ENCODE measurements at places on chromosomes 7 and 10.
A peak's percentile ranks its signal among the peaks of the same experiment; 100 is the strongest.

DNA sequence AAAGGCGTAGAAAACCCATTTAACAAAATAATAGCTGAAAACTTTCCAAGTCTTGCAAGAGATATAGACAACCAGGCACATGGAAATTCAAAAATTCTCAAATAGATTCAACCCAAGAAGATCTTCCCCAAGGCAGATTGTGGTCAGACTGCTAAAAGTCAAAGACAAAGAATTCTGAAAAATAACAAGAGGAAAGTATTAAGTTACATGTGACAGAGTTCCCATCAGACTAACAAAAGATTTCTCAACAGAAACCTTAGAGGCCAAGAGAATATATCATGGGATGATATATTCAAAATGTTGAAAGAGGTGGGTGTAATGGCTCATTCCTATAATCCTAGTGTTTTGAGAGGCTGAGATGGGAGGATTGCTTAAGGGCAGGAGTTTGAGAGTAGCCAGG is 59.8 kb downstream of the TMEM178B start:
- no peak for DNase-seq

DNA sequence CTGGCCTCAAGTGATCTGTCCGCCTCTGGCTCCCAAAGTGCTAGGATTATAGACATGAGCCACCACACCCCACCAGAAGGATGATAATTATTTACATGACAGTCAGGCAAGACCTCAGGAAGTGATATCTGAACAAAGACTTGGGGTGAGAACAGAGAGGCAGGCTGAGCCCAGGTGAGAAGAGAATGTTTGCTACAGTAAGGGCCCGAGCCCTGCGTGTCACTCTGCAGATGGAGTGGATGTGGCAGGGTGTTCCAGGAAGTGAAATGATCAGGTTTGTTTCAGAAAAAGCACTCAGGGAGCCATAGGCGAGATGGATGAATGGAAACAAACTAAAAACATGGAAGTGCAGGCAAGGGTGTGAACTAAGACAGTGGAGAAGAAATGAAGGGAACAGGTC is 22.2 kb downstream of the SFMBT2 start:
- no peak for DNase-seq

DNA sequence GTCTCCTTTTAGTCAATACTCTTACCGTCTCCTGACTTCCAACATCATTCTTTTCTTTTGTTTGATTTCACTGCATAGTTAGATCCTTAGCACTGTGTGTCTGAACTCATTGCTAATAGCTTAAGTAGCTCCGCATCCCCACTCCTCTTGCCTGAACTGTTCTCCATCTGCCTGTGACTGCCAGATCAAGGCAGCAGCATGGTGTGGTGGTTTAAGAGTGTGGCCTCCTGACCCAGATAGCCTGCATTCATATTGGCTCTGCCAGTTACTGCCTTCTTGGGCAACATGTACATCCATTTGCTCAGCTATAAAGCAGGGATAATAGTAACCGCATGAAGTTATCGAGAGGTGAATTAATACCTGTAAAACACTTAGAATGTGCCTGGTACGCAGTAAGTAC is 50.8 kb downstream of the SUFU start:
- DNase-seq, result peak; percentile 14

- DNase-seq, result no peak
These were observed 214.0 kb downstream of the MDFIC start for GRCh38 chr7:115135769-115136410.

GRCh38 chr7:107712896-107713295 is 31.0 kb upstream of the CBLL1 start:
- DNase-seq, result no peak

DNA sequence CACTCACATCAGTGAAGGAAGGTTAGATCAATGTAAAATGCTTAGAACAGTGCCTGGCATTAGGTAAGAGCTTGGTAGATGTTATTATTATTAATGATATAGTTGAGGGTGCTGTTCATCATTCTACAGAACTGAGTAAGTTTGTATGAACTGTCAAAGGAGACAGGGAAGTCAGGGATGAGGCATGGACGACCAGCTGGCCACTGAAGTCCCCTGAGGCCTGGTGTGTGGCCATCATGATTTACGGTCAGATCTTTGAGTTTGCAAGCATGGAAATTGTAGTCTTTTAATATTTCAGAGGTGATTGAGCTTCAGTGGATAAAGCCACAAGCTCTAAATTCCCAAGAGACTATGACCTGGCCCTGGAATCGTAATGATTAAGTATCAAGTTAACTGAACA is 6.9 kb downstream of the ARMC3 start:
- no peak for DNase-seq

DNA sequence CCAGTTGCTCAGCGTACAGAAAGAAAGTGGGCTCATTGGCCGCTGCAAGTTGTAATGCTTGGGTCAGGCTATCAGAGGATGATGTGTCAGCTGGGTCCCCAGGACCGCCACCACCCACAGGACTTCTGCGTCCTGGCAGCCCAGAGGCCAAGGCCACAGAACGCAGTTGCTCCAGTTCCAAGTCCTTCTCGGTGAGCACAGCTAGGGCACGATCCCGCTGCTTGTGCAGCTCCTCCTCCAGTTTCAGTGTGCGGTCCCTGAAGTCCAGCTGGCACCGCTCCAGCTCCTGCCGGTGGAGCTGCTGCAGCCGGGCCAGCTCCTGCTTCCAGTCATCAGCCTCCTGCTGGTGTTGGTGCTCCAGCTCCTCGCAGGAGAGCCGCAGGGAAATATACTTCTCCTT is 3.0 kb downstream of the GCC1 start:
- no peak for DNase-seq

DNA sequence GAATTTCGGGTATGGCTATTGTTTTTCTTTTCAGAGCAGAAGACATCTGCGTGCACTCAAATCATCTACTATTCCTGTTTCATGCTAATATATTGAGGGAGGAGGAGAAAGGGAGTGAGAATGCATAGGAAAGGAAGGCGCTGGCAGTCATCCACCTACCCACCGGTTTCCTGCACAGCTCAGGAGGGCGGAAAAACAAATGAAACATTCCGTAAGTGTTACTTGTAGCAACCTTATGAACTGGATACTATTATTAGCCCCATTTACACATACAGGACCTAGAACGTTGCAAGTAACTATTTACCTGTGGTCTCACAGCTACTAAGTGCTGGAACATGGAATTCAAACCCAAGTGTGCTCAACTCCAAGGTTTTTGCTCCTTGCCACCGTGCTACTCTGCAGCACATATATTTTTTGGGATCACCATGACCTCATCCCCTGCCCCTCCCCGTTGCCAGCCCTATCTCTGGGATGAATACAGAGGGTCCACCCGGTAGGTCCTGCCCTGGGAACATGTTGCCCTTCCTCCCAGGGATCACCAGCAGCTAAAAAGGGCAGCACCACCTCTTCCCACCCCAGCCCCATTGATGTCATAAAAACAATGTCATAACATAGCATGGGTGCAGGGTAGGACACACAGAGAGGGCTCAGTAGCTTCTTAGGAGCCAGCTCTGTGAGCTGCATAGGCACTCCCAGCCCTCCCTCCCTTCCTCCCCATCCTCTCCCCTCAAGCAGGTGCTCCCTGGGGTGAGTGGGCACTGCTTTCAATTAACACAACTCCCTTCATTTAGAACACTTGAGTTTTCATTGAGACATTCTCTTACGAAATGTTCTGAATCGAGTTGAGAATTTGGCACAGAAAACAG is 16.9 kb downstream of the GFRA1 start:
- no peak for DNase-seq

- no peak for DNase-seq
These were observed 892.7 kb upstream of the ZNF722 start for GRCh38 chr7:63105978-63106377.

DNA sequence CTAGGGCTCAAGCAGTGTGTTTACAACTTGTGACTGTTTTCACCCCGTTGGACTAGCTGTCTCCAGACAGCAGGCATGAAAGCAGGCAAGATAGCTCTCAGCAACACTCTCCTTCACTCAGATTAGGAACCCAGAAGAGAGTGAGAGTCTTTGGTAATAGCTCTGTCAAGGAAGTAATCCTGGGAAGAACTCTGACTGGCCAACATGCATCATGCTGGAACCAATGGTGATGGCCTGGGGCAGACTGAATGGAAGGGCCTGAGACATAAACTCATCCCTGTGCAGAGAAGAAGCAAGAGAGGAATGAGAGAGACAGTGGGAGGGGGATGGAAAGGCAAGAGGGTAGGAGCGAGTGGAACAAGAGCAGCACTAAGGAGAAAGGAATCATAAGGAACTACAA is 48.9 kb downstream of the AKR1D1 start:
- DNase-seq, result no peak

DNA sequence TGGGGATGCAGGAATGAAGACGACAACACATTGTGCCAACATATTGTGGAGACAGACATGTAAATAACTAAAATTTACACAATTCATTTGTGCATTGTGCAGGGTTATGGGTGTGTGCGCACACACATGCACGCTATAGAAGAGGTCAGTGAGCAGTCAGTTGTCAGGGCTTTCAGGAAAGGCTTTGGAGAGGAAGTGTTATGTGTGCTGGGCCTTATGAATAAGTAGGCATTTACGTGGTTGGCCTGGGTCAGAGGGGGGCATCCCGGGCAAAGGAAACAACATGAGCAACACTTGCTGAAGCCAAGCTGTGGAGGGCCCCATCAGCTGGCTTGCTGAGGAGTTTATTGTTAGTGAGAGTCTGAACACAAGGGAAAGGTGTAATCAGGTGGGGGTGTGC is 4.1 kb downstream of the PRXL2A start:
- no peak for DNase-seq

DNA sequence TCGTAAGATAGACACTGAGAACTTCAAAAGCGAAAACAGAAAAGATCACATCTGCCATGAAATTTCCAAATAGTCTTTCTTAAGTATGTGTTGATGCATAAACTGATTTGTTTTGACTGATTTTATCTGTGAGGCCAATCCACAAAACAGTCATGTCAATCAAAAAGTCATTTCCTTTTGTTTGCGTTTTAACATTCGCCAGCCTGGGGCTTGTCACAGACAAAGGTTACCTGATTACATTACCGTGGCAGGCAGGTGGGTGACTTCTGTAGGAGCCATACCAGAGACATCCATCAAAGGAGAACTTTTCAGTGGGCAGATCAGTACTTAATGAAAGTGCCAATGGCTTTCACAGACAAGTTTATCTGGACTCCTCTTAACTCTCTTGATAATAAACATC is 45.5 kb upstream of the BET1 start:
- DNase-seq, result no peak

DNA sequence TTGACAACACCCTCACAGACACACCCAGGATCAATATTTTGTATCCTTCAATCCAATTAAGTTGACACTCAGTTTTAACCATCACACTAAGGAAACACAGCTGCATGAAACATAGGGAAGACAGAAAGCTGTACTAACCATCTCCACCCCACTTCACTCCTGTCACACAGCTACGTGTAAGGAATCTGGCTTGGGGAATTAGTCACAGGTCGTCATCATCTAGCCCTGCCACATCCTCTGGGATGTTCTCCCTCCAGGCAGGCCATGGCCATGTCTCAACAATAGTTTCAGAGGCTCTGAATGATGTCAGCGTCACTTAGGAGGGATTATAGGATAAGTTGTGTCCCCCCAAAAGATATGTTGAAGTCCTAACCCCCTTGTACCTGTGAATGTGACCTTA is 10.8 kb upstream of the SEMA3C start:
- DNase-seq, result no peak

Measured in cardiac septum (tissue), 1 donor.